Stimulated activated CD4-positive, alpha-beta T cell treated with anti-CD3 and anti-CD28 coated beads, Interleukin-1b, Interleukin-23, amount 100 ng/mL, for 4 hours (primary cell): ENCODE measurements at places on chromosomes 5 and 9.

DNA sequence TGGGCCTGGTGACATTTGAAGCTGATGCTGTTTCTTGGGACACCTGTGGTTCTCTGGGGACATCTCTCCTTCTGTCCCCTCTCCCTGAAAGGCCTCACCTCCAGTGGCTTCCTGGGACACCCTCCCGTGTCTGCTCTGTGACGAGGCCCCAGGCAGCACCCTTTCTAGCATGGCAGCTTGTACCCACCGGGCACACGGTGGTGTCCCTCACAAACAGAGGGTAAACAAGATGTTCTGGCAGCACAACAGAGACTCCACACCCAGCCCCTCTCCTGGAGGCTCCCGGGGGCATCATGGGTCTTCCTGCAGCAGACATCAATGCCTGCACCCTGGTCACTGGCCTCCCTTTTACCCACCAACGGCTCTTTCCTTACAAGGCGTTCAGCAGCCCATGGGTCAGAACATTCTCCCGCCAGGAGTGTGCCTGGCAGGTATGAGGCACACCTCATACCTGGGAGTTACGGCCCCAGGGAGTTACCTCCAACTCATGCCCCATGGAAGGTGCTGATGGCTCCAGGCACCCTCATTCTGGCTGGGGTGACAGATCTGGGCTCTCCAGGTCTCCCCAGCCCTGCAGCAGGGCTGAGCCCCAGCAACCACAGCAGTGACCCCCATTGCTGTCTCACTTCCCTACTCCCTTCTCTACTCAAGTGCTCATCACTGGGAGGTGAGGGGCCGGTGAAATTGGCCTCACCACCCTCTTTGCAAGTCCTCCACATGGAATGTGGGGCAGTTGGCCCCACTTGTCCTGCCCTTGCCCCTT is 51.1 kb downstream of the BARX1 start:
- DNase-seq, result no peak

GRCh38 chr5:116437922-116438578 is 136.6 kb downstream of the SEMA6A start:
- DNase-seq, result no peak

- no peak for DNase-seq
These were observed 17.1 kb upstream of the IL6ST start for GRCh38 chr5:56011835-56012234.

DNA sequence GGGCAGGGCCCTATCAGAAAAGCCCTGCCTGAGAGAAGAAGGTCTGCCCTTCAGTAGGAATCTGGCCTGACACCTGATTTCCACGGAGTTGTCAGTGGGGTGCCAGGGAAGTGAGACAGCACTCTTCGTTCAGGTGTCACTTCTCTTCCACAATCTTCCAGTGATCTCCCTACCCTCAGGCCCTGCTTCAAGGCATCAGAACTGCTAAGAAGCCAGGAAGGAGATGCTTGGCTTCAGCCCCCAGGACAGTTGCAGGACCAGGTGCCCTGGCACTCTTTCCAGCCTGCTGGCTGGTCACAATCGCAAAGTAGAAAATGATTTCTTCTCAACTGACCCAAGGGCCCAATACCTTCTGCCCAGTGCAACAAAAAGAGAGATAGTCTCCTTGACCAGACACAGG is 50.3 kb downstream of the SPOCK1 start:
- DNase-seq, result no peak

DNA sequence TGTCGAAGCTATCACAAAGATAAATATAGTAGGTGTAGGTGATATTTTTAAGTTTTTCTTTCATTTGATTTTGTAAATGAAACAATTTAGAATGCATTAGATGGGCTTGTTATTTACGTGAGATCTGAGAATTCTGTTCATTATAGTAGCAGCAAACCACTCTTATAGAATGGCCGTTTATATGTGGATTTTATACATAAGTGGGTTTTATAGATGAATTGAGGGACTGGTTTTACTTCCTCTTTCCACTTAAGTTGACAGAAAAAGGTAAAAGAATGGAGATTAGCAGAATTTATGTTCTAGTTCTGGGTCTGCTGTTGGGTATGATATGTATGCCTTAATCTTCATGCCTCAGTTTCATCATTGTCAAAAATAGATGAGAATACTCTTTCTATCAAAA is 5.6 kb downstream of the RMI1 start:
- no peak for DNase-seq

DNA sequence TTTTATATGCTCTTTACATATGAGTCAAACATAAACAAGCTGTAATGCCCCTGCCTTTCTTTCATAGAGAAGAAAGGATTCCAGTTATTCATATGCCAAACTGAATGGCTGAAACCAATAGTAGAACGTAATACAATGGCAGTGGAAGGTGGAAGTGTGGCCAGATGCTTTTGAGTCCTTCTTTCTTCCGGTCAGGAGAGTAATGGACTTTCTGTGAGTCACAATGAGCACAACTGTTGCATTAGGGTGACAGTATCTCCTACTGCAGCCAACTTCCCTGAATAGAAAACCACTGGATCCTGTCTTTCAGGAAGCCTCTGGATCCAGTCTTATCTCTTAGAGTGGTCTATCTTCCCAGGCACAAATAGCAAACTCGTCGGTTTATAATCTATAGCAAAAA is 855.2 kb downstream of the MAT2B start:
- no peak for DNase-seq

DNA sequence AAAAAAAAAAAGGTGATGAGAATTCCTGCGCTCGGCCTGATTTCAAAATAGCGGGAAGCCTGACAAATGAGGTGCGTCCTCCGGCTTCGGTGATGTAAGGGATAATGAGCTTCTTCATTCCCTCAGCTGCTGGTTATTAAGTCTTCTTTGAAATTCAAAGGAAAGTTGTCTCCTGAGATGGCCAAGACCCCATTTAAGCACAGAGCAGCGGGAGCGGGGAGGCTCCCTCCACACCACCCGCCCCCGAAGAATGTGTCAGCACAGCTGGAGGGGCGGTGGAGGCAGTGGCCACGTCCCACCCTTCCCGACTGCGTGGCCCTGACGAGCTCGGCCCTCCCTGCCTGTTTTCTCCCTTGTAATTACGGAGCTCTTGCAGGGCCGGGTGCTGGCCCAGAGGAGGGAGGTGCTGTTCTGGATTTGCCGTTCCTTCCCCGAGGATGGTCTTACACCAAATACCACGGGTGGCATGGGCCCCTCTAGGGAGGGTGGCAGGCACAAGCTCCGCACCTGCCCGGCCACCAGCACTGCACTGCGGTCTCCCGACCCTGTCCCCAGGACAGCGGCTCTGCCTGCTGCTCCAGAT is 31.0 kb downstream of the SLC9A3 start:
- DNase-seq, result no peak

GRCh38 chr5:102747386-102748166 is 7.5 kb upstream of the PAM start:
- DNase-seq, result no peak

- DNase-seq, result no peak
These were observed 45.6 kb downstream of the SLC1A3 start for GRCh38 chr5:36651761-36652685.

DNA sequence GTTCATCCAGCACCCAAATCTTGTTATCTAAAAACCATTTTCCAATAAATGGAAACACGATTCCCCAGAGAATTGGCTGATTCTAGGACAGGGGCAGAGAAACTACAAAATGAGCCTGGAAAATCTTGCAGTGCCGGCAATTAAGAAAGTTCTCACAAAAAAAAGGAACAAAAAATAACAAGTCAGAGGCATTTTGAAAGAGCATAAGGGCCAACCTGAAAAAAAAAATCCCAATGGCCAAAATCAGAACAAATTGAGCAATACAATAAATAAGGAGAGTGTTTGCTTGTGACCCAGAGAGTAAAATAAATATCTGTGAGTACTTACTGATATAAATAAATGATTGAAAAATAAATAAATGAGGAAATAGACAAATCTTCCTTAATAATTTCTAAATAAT is 55.1 kb upstream of the S1PR3 start:
- DNase-seq, result no peak

- no peak for DNase-seq
These were observed 82.0 kb downstream of the SYK start for GRCh38 chr9:90883661-90884060.

DNA sequence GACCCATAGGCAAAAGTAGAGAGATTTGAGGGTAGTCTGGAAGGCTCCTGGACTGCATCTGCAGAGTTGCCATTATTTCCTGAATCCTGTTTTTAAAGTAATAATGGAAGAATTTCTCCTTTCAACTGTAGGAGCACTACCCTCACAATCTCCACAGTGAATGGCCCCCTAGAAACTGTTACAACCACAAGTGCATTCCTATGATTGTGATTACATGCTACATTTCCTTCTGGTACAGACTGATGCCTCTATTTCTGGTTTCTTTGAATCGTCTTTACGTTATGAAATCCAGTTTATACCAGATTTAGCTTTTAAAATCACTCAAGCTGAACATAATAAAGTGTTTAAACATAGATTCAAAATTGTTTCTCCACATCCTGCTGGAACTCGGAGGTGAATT is 49.4 kb downstream of the FRMPD1 start:
- DNase-seq, result no peak

DNA sequence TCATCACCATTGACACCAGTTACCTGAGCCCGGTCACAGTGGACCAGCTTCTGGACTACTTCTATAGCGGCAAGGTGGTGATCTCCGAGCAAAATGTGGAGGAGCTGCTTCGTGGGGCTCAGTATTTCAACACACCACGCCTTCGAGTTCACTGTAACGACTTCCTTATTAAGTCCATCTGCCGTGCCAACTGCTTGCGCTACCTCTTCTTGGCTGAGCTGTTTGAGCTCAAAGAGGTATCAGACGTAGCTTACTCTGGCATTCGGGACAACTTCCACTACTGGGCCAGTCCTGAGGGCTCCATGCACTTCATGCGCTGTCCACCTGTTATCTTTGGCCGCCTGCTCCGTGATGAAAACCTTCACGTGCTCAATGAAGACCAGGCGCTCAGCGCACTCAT is 520 bp downstream of the CCIN start:
- no peak for DNase-seq

- DNase-seq, result peak; percentile 65
These were observed 6.4 kb downstream of the TSPAN17 start for GRCh38 chr5:176653401-176654385.

GRCh38 chr5:133732536-133732935 is 120.2 kb upstream of the FSTL4 start:
- no peak for DNase-seq

DNA sequence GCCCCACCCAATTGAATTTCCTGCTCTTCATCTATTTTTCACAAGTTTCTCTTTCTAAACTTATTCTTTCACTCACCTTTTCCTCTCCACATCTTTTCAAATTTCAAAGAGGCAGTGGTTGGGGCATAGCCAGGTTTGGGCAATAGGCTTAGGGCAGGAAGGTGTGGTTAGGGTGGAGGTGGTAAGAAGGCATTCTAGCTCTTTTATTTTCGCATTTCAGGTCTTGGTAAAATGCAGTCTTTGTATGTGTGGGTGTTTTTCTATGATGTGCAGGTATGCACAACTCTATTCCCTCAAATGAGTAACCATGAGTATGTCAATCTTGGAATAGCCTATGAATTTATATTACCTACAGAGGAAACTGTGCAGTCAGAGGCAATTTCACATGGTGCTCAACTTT is 129.8 kb upstream of the IFNE start:
- DNase-seq, result peak; percentile 21

DNA sequence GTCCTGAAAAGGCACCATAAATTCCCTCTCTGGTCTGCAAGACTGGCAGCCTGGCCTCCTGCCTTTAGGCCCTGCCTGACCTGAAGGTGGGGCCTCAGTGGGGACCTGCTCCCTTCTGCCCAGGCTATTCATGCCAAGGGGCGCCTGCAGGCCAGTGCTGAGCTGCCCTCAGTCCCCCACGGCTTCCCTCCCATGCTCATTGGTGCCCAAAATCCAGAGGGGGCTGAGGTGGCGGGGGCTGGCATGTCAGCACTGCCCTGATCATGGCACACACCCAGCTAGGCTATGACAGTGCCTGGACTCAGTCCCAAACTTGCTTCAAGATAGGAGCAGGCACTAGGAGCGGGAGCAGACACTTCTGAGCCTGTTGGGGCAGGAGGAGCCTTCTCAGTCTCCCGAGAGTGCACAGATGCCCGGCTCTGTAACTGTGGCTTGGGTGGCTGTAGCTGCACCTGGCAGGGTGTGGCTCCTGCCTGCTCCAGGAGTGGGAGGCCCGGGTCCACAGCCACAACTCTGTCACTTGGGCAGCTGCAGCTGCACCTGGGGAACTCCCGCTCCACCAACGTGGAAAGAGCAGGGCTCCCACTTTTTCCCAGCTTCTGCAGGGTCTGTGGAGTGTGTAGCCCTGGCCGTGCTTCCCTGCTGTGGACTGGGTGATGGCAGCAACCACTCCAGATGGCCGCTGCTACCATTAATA is 49.0 kb downstream of the NDUFAF2 start:
- DNase-seq, result no peak

DNA sequence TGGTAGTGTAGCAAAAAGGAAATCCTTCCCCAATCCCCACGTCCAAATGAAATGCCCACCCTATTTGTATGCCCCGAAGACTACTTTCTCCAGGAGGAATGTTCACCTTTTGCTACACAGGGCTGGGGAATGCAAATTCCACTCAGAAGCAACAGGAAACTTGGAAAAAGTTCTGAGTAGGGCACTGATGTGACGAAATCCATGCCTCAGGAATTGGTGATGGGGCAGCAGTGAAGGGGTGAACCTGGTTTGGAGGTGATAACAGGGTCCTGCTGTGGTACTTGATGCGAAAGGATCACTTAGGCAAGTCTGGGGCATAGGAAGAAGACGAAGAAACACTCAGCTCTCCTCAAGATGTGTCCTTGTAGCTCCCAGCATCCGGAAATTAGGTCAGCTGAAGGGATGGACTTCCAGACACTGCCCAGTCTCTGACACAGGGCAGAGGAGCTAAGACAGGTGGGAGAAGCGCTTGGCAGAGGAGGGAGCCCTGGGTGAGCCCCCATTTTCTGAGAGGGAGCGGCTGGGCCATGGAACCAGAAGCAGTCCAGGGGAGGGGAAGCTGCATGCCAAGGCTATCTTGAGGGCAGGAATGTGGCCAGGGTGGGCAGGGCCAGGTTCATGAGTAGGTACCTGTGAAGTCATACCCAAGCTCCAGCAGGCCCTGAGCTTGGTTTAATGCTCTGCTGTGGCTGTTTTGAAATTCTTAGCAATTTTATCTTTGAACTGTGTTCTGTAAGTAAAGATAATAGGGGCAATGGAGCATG is 22.2 kb upstream of the MVB12B start:
- no peak for DNase-seq
